ENCODE measurements at places on chromosomes 2 and 18.

DNA sequence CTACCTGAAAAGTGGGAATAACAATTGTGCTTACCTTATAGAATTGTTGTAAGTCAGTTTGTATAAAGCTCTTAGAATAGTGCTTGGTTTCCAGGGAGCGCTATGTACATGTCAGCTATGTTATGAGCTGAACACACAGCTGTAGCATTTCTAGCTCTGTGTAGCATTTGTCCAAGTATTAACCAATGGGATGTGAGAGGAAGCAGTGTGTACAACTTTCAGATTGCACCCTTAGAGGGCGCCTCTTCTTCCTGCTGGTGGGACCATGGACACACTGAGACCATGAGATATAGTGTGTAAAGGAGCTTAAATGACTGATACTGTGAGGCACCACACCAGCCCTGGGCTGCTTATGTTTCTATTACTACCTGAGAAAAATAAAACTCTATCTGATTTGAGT, 380.2 kb downstream of the LNPK start:
- DNase-seq: no peak

GRCh38 chr2:201256082-201256481, 4.3 kb upstream of the CASP8 start:
- no peak for DNase-seq

DNA sequence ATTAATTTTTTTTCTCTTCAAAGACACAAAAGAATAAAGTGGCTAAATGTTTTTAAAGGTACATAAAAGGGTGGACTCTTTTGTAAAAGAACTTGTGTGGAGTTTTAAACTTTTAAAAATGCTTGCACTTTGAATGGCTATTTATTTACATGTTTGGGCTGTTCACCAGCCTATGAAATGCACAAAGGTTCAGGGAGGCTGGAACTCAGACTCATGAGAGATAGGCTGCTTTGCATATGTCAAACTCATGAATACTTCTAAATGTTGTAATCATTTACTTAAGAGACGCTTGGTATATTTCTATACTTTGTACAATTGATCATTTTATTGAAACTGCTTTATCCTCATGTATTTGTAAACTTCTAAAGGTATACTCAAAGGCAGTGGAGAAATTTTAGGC, 79.9 kb downstream of the ZEB2 start:
- DNase-seq: no peak

DNA sequence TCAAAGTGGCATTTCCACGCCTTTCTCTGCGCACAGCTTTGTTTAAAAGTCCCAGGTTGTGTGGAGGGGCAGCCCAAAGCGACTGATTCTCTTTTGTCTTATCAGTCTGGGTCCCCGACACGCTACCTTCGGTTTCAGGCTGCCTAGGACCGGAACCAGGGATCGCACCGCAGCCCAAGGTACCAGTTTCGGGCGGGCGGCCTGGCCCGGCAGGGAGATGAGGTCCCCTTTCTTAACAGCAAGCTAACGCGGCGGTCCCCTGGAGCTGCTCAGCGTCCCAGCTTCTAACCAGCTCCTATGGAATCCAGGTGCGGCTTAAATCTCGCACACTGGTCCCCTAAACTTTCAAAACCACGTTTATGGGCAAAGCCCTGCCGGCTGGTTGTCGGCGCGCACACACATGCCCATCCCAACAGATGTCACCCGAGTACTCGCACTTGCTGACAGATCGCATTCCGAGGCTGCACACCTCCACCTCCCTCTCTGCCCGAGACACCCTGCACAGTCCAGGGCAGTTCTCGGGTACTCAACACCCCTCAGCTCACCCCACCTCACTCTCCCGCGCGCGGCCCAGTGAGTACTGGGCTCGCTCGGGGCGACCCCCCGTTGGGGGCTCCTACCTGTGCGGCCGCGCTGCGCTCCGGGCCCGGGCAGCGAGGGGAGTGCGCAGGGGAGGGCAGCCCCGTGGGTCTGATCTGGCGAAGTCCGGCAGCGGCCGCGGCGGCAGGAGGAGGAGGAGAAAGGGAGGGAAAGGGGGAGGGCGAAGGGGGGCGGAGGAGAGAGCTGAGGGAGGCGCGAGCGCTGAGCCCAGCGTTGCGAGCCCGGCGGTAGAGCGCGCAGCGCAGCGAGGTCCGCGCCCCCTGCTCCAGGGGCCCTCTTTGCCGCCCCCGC, at the start of gene EFEMP1:
EFEMP1 (minus strand) TSS at position 692 of the 891 bp plus-strand sequence. CDS start 1,342 bp downstream, outside the sequence.
- DNase-seq: no peak

- DNase-seq: no peak
Observed at GRCh38 chr2:181190711-181191110, 210.3 kb downstream of the UBE2E3 start.

DNA sequence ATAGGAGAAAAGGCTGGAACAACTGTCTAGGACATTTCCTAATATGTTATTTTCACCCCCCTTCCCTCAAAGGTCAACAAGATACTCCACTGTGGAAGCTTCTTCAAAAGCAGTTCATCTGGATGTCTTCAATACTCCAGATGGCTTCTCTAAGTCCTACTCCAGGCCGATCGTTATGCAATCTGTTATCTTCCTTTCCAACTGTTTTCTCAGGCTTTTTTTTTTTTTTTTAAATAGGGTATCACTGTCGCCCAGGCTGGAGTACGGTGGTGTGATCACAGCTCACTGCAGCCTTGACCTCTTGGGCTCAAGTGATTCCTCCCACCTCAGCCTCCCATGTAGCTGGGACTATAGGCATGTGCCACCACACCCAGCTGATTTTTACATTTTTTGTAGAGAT, 26.3 kb downstream of the ATP8B1 start:
- DNase-seq: no peak

GRCh38 chr2:14288016-14288415, 344.5 kb upstream of the LRATD1 start:
- DNase-seq: no peak

DNA sequence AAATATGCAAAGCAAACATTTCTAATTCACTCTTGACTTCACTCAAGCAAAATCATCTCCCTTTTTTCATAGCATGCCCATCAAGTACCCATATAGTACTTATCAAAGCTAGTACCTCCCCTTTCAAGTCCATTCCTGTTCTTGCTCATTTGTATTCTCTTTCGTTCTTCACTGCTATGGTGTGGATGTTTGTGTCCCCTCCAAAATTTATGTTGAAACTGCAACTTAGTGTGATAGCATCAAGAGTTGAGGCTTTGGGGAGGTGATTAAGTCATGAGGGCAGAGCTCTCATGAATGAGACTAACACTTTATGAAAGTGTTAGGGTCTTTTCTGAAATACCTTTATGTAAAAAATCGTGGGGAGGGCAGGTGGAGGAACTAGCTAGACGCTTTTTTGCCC, 52.9 kb downstream of the RNU4ATAC start:
- DNase-seq: no peak

- DNase-seq: no peak
Observed at GRCh38 chr18:35511428-35511827, 13.7 kb upstream of the INO80C start.

- DNase-seq: no peak
Observed at GRCh38 chr2:110790907-110791306, 58.5 kb downstream of the ACOXL start.

- peak; percentile 33 for DNase-seq
Observed at GRCh38 chr2:290090-290722, 2.3 kb upstream of the ALKAL2 start.

DNA sequence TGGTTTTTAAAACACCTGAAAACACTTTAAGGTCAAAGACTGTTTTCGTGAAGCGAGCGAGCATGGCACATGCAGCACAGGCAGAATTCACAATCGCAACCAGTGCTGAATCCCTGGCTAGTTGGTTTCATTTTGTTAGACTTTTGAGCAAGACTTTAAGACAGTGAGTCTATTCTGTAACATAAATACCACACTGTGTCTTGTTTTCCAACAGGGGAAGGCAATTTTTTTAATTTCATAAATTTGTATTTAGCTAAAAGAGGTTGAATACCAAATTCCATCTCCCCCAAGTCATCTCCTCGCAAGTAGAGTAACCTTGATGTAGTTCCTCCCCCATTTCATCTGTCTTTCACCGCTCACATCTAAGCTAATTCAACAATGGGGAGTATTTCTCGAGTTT, 1.4 kb downstream of the CERKL start:
- DNase-seq: no peak

DNA sequence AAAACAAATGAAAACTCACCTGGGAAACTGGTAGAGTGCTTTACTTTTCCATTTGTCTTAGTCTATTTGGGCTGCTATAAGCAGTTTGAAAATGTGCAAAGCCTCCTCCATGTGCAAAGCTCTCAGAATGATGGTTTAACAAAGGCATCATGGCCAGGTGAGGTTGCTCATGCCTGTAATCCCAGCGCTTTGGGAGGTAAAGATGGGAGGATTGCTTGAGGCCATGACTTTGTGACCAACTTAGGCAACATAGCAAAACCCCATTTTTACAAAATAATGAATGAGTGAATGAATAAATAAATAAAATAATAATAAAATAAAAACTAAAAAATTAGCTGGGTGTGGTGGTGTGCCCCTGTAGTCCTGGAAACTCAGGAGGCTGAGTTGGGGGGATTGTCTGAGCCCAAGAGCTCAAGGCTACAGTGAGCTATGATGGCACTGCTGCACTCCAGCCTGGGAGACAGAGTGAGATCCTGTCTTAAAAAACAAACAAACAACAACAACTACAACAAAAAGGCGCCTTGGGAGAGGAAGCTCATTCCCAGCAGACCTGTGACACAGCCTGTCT, 71.8 kb downstream of the MYCN start:
- DNase-seq: no peak

GRCh38 chr2:223641082-223641481, 38.9 kb upstream of the SCG2 start:
- no peak for DNase-seq

- no peak for DNase-seq
Observed at GRCh38 chr2:104975371-104975770, 62.5 kb upstream of the MRPS9 start.

DNA sequence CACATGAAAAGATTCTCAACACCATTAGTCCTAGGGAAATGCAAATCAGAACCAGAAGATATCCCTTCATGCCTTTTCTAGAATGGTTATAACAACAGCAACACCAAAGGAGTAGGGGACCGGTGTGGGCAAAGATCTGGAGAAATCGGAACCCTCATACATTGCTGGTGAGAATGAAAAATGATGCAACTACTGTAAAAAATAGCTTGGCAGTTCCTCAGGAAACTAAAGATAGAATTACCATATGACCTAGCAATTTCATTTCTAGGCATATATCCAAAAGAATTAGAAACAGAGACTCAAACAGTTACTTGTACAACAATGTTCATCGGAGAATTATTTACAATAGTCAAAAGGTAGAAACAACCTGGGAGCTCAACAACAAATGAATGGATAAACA, 29.2 kb upstream of the CDH7 start:
- DNase-seq: no peak

- no peak for DNase-seq
Observed at GRCh38 chr2:199201539-199201938, 256.2 kb downstream of the SATB2 start.

DNA sequence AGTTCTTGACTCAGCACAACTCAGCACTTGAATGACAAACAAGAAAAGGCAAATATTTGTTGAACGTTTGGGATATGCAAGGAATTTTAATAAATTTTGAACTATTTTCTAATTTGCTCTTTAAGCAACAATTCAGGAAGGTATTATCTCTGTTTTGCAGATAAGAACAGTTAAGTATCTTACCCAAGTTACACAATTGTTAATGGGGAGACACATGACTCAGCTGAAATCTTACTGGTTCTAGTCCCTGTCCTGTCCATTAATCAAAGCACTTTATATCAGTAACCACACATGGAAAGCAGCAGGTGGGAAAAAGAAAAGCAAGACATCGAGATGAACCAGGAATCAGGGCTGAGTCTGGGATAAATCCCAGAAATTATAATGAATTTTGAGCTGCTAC, 493.9 kb upstream of the PIK3C3 start:
- DNase-seq: no peak

DNA sequence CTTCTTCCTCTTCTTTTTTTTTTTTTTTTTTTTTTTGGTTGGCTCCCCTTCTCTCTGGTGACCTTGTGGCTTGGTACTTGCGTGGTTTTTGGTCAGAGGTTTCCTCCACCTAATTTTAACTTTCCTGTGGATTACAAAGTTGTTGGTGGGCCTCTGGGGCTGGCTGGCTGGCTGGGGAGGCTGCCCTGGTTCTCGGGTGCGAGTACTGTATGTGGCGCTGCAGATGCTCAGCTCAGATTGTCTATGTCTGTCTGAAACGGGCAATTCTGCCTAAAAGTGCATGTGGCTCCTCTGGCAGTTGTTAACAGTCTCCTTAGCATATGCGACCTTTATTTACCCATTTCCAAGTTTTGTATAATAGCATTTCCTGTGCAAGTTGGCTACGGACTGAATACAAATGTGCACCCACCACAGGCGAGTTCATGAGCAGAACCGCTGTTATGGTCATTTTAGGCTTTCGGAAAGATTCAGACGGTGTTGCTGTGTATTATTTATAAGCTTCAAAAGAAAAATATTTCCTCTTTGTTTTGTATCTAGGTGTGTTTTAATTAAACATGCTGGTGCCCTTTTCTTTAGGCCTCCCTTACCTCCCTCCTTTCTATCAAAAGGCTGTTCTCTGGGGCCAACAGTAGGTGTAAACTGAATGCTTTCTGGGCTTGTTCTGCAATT, 4.4 kb downstream of the TBR1 start:
- DNase-seq: no peak

- no peak for DNase-seq
Observed at GRCh38 chr18:77442393-77442792, 192.7 kb downstream of the GALR1 start.

Data from immature natural killer cell (primary cell).